ENCODE measurements at places on chromosomes 7 and 10.

DNA sequence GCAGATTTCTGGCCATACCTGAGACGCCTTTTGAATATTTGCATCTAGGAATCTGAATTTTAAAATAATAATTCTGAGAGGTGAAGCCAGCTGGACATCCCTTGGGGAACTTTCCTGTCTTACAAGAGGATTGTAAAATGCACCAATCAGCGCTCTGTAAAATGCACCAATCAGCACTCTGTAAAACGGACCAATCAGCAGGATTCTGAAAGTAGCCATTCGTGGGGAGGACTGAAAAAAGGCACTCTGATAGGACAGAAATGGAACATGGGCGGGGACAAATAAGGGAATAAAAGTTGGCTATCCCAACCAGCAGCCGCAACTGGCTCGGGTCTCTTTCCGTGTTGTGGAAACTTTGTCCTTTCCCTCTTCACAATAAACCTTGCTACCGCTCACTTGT lies 9.9 kb downstream of the PPIF start:
- DNase-seq, result no peak

DNA sequence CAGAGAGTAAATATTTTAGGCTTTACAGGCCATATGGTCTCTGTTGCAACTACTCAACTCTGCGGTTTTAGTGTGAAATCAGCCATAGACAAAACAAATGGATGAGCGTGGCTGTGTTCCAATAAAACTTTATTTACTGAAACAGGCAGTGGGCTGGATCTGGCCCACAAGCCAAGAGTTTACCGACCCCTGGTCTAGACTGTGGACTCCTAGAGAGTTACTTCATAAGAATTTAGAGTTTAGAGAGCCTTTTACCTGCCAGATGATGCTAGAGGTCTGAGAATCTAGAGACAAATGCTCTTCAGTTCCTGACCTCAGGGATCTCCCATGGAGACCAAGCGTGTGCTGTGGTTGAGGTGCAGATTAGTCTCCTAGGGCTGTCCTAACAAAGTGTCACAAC lies 174.8 kb downstream of the PTEN start:
- DNase-seq, result no peak

DNA sequence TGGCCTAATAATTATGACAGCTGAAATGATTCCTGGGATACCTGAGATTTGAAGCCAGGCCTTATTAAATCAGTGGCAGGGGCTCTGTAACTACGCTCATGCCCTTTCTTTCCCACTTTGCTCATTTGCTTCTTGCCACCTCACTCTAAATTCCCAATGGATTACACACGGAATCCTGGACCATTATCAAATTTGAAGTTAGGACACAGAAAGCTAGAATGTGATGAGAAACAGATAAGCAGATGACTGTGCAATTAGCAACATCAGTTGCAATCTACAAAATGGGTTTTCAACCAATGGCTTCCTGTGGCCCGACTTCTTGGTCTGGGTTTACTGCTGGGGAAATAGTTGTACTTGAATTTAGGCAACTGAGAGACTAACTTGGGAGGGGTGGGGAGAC lies 374.3 kb downstream of the INHBA start:
- DNase-seq, result no peak

DNA sequence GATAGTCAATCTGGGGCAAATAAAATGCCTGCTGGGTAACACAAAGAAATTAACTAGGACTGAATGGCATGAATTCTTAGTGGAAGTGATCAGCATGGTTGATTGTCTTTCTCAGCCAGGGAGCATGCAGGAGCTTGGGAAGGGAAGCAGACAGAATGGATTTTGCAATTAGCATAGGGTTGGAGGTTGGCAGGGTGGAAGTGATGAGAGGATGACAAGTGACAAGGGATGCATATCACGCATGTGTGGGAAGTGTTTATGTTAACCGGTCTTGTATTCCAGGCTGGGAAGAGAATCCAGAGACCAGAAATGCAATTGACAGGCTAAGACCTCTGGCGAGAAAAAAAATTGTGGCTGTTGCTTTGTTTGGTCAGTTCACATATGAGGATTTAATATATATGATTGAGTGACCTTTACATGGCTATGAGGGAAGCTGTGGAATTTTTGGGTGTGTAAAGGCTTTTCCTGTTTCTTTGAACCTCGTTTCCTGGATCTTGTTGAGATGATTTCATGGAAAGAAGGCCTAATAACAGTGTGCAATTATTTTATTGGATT lies 8.3 kb downstream of the MDFIC start:
- no peak for DNase-seq
